RPMI8226 (cell line): ENCODE measurements at places on chromosomes 7 and 10.

DNA sequence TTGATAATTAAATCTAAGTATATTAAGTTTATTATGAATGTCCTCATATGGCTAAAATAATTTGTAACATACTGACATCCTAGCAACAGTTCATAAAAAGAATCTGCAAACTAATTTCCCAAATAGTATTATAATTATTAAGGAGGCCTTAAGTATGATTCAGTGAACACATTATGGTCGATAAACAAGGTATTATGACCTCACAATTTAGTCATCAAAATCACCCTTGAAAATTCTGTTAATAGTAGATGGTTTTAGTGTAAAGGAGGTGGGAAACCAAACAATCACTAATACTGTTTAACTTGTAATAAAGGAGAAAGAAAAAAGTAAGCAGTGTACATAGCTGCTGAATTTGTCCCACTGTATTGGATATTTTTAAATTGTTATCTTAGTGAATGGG lies 2.1 kb downstream of the ETV1 start:
- DNase-seq: no peak

DNA sequence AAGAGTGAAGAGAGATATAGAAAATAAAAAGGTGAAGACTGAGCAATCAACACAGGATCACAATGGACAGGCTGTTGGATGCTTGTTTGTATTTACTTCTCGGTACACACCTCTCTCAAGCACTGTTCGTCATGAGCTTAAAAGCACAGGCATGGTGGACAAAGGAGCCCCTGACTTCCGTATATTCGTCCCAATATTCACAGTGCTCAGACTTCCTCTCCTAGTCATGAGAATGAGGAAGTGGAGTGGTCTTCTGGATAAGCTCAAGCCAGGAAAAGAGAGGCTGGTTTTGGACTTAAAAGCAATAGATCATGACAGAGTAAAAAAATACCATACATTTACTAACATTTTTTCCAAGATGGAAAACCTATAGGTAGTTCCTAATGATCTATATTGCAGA lies 172.5 kb downstream of the SORCS1 start:
- no peak for DNase-seq

GRCh38 chr10:123640016-123640535 lies 26.1 kb upstream of the GPR26 start:
- DNase-seq: no peak

- DNase-seq: no peak
Measured at GRCh38 chr10:31578181-31578852, 259.3 kb downstream of the ZEB1 start.

GRCh38 chr7:152870106-152870693 lies 110.6 kb downstream of the ACTR3B start:
- no peak for DNase-seq

GRCh38 chr10:132489053-132489703 lies 48.4 kb upstream of the INPP5A start:
- no peak for DNase-seq

GRCh38 chr10:119689016-119689580 lies 36.8 kb upstream of the INPP5F start:
- no peak for DNase-seq

DNA sequence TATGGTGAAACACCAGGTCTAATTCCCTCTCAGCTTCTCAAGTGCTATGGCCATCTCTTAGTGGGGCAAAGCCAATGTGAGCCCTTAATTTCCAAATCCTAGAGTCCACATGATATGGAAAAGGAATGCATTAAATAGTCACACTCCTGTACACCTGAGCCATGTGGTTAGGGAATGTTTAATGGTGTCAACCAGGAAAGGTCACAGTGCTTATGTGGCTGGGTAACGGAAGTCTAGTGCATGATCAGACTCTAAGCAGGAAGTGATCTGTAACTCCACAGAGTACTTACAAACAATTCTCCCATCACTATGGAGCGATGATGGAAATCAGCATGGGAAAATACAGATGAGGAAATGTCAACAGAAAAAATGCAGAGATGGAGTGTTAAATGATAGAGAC lies 148.8 kb downstream of the MAGI2 start:
- DNase-seq: no peak

GRCh38 chr7:151109094-151110048 lies 23.1 kb downstream of the AGAP3 start:
- no peak for DNase-seq

- DNase-seq: no peak
Measured at GRCh38 chr7:84812021-84812420, 374.8 kb downstream of the SEMA3D start.

GRCh38 chr10:8508882-8509281 lies 454.4 kb downstream of the GATA3 start:
- DNase-seq: no peak

DNA sequence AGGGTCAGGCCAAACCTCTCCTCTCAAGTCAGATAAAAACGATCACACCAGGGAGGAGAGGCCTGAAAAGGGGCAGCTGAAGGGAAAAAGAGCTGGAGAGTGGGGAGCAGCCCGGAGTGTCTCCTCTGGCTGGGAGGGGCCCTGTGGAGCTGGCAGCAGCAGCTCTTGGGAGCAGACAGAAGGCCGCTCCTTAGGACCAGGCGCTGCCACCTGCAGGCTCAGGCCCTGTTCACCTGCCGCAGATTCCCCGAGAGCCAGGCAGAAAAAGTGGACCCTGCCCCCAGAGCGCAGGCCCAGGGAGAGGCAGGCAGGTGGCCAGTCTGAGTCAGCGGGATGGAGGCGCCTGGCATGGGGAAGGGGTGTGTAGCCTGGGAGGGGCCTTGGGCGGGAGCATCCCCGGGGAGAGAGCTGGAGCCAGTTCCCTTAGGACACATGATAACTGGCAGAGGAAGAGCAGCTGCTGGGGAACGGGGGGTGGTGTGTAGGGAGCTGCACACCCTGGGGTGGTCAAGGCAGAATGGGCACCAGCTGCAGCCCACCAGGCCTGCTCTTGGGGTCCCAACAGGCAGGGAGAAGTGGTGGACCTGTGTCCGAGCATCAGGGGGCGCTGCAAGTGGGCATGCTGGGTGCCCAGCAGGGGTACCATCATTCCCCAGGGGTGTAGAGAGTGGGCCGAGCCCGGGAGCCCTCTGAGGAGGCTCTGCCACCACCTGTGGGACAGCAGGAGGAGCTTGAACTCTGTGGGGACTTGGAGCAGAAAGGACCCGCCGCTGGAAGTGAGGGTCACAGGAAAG lies 177.2 kb upstream of the RHEB start:
- DNase-seq: no peak

GRCh38 chr7:134701272-134701671 lies 54.6 kb downstream of the BPGM start:
- peak; percentile 33 for DNase-seq

DNA sequence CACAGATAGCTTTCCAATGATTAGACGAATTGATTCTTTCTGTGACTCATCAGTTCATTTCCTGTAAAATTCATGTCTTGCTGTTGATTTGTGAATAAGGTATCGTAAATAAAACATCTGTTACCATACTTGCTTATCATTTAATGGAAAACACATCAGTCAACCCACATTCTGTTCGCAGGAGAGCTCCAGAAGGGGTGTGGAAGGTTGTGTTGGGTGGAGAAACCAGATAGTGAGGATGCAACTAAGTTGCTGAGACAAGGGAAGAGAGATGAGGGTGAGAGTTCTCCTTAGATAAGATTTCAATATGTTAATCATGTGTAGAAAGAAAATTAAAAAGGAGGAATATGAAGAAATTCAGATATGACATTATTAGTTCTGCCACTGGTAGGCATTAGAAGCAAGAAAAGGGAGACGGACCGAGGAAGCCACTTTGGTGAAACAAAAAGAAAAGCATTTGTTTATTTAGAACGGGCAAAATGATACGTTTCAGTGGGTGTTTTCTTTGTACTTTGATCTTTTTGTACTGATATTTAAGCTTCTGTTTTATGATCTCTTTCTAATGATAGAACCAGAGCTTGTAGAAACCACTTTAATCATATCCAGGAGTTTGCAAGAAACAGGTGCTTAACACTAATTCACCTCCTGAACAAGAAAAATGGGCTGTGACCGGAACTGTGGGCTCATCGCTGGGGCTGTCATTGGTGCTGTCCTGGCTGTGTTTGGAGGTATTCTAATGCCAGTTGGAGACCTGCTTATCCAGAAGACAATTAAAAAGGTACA lies 7.8 kb downstream of the CD36 start:
- no peak for DNase-seq

DNA sequence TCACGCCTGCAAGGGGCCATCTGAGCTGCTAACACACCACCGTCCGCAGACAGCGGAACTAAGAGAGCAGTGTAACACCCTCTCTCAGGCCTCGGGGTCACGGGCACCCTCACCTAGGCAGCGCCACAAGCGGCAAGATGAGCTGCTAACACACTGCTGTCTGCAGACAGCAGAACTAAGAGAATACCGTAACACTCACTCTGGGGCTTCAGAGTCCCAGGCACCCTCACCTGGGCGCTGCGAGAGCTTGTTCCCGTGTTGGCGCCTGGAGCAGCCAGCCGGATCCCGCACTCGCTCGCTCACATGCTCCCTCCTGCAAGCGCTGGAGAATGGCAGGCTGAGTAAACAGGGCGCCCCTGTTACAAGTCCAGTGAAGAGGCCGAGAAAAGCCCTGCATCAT lies 160.2 kb downstream of the SRPK2 start:
- DNase-seq: no peak

DNA sequence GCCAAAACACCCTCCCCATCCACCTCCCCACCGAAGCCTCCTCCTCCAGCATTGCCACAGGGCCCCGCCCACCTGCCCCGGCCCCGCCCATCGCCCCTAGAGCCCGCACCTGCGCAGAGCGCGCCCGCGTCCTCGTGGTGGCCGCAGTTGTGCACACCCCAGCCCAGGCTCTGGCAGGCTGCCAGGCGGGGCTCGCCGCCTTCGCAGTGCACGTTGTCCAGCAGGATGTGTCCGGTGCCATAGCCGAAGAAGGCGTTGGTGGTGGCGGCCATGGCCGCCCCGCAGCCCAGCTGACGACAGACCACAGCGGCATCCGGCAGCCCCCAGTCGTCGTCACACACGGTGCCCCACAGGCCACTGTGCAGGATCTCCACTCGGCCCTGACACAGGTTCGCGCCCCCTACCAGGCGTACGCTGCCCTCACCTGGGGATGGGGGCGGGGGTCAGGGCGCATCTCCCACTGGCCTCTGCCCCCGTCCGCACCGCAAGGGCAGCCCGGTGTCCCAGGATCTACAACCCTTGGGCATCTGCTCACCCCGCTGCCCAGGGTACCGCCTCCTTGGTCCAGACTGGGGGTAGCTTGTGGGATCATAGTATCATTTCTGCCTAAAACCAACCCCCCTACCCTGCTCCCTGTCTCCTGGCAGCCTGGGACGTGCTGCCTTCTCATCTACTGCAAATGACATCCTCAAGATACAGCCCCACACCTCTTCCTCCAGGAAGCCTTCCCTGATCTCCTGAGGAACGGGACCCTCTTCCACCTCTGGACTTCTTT lies 11.9 kb downstream of the SSC4D start:
- peak; percentile 84 for DNase-seq

DNA sequence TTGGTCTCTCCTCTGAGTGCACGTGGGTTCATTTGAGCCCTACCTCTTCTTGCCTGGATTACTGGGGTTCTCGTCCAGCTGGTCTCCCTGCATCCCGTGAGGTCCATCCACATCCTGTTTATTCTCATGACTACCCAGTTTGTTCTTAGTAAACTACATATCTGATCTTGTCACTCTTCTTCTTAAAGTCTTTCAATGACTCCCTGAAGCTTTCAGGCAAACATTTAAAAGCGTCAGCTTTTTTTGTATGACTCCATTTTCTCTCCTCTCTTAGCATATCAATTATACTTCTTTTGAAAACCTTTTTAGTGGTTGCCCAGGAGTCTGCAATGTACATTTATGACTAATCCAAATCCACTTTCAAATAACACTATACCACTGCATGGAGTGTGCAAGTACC lies 7.5 kb downstream of the SFXN2 start:
- no peak for DNase-seq

- DNase-seq: no peak
Measured at GRCh38 chr10:58662314-58662713, 149.6 kb downstream of the BICC1 start.
